ELR (cell line): ENCODE measurements at places on chromosomes 12 and 14.
A peak's percentile ranks its signal among the peaks of the same experiment; 100 is the strongest.

DNA sequence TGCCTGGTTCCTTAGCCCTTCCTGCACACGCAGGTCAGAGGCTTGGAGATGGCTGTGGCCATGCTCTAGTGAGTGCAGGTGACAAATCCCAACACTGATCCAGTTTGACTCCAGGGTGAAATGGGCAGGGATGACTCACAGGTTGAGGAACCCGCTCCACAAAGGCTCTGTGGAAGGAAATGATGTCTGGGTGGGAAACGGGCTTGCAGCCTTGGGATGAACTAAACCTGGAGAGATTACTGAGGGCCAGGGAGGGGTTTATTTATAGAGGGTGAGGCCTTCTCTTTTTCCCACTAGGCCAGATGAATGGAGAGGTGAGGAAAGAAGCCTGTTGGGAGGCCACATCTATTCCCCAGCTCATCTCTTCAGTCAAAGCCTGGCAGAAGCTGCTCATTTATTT is 29.3 kb upstream of the EMP1 start:
- peak; percentile 87 for DNase-seq

GRCh38 chr12:19710811-19711793 is 271.8 kb downstream of the AEBP2 start:
- no peak for DNase-seq

DNA sequence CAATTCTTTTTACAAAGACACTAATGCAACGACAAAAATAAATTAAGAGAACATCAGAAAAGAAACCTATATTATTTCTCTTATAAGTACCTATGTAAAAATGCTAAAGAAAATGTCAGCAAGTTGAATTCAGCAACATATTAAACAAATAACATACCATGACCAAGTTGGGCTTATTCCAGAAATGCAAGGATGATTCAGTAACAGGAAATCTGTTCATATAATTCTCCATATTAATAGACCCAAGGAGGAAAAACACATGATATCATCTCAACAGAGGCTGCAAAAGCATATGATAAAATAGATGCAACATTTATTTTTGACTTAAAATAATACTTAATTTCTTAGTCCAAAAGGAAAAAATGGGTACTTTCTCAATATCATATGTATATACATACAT is 25.1 kb upstream of the GPHB5 start:
- DNase-seq: peak; percentile 48

DNA sequence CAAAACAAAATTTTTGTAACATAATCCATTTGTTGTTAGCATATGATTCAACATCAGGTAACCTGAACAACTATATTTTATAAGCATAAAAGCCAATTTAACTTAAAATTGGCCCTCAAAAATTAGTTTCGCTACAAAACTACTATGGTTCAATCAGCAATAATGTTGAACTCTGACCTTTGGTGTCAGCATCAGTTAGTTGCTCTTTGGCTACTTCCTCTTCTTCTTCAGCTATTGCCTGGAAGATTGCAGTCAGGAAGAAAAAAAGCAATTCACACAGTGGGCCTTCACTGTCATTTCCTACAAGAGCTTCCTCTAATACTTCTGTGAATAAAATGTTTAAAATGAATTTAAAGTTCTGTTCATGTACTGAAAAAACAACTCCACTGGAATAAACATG is 78.2 kb upstream of the CFL2 start:
- no peak for DNase-seq

DNA sequence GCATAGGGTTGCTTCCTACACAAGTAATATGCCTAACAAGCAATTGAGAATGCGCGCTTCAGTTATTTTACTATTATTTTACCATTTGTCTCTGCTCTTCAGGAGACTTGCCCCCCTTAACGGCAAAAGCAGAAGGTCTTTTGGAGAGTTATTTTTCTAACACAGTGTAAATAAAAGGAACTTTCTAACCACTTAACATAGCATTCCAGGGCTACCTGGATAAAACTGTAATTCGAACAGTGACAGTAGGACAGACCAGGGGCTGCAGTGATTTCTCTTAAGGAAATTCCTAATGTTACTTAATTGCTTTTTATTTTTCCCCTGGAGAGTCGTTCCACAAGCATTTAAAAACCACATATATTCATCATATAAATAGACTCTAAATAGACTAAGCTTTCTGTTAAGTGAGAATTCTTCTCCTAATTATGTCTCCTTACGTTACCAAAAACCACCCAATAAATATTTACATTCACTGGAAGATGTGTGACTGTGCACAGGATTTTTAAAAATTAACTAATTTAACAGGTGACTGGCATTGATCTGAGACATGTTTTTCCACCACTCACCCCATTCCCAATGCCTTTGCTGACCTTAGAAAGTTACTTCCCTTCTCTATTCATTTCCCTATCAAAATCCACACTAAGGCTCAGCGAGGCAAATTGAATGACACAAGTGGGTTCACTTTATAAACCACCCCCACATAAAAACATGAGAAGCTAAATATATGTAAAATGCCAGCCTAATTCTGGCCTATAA is 72.4 kb downstream of the RNF34 start:
- no peak for DNase-seq

GRCh38 chr14:68683326-68683725 is 109.5 kb downstream of the ZFP36L1 start:
- DNase-seq: peak; percentile 87

- DNase-seq: no peak
Measured at GRCh38 chr14:68020999-68021663, 201.6 kb downstream of the RAD51B start.
